ENCODE measurements at places on chromosomes 12 and 14. TPM values are rescaled to one million over a fixed set of nuclear protein-coding genes. Genes with fewer than 3 reads are reported as not detected.

DNA sequence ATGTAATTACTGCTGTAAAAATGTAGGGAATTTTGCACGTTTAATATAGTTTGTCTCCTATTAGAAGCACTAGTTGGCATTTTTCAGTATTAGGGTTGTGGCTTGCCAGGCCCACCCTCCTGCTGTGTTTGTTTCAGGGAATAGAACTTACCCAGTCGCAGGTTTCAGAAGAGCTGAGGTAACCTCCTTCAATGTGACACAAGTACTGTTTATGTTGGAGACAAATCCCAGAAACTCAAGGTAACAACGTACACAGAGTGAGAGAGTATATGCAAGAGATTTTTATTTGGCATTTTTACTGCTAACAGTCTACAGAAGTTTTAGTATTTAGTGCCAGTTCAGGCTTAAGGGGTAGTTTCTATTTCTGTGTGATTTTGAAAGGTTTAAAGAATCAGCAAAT is 284.3 kb downstream of the RAD51B start:
- no peak for DNase-seq

GRCh38 chr12:96400631-96401075 is 414 bp upstream of the CDK17 start:
- DNase-seq = peak; percentile 68

DNA sequence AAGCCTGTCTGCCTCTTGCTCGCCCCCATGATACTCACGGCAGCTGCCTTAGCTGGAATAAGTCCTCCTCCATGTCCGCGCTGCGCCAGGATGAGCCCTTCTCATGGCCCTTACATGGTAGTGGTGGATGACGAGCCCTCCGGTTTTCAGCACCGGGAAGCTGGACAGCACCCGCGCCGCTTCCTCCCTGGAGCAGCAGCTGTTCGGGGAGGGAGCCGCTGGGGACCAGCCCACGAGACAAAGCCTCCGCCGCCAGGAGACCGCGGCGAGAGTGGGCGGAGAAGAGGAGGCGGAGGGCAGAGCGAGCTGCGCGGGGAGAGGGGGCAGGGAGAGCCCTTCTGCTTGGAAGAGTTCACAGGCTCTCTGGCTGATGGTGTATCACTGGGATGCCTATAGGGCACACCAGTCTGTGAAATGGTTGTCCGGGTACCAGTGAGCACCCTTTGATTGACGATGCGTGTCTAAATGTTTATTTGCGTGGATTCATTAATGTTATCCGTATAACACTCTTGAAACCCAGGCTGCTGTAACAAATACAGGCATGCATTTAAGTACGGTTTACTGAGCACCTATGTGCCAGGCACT is at the start of gene SVOP:
Gene SVOP, minus strand, starts transcription at position 273 of the 585 bp plus-strand sequence. Its CDS starts 200 bp downstream, at position 73.
- DNase-seq = peak; percentile 77

DNA sequence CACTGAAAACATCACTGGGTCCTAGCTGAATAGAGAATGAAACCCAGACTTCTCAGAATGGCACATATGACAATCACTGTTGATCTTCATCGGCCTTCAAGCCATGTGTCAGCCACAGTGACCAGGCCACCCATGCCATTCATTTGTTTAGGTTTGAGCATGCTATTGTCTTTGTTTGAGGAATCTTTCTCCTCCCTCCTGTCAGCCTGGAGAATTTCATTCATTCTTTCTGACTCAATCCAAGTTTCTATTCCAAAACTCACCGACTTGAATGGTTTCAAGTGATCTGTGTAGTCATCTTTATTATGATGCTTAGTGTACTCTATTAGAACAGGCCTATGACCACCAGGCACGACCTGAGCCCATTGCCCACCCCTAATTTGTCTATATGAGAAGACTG is 106.3 kb downstream of the ETNK1 start:
- no peak for DNase-seq

Gene ACVR1B
- polyA plus RNA-seq = 13.1 TPM

Gene HELB
- polyA plus RNA-seq = 1.5 TPM

GRCh38 chr12:34348836-34349672 is 326.8 kb downstream of the ALG10 start:
- no peak for DNase-seq

GRCh38 chr12:1738446-1738845 is 47.6 kb downstream of the ADIPOR2 start:
- no peak for DNase-seq

Gene FGF6
- polyA plus RNA-seq = 44.5 TPM

Gene STYK1
- not detected for polyA plus RNA-seq

GRCh38 chr14:59251811-59252771 is 63.6 kb downstream of the DAAM1 start:
- no peak for DNase-seq

DNA sequence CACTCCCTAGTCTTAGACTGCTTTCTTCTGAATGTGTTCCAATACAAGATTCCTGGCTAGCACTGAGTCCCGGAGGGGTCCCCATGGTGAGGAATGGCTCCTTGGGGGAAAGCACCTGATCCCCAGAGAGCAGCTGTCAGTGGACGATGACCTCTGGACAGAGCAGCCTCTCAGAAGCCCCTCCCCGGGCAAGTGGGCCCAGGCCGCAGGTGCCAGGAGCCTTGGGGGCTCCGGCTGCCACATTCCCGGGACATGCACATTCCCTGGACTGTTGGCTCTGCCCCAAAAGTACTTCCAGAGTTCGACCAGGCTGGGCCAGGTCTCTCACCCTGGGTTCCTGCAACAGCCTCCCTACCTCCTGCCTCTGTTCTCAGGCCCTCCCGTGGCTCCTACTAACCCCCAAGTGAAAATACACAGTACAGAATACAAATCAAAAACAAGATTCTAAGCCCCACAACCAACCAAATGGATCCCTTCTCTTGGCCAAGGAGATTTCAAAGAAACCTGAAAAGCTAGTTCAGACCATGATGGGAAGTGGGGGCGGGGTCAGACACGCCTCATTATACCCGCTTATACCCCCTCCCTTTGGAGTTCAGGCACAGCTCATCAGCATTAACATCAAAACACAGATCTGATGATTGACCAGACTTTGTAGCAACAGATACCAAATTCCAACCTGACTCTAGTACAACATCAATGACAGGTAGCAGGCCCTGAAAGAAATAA is 23.3 kb upstream of the BTBD6 start:
- no peak for DNase-seq

GRCh38 chr14:97210202-97210601 is 413.0 kb downstream of the VRK1 start:
- DNase-seq = no peak

DNA sequence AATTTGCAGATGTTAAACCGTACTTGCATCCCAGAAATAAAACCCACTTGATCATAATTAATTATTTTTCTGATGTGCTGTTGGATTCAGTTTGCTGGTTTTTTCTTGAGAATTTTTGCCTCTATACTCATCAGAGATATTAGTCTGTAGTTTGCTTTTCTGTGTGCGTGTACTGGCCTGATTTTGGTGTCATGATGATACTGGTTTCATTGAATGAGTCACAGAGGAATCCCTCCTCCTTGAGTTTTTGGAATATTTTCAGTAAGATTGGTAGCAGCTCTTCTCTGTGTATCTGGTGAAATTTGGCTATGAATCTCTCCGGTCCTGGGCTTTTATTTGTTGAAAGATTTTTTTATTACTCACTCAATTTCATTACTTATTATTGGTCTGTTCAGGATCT is 100.4 kb upstream of the PMCH start:
- no peak for DNase-seq

- no peak for DNase-seq
Observed at GRCh38 chr14:49516286-49516685, 69.9 kb downstream of the RPS29 start.

DNA sequence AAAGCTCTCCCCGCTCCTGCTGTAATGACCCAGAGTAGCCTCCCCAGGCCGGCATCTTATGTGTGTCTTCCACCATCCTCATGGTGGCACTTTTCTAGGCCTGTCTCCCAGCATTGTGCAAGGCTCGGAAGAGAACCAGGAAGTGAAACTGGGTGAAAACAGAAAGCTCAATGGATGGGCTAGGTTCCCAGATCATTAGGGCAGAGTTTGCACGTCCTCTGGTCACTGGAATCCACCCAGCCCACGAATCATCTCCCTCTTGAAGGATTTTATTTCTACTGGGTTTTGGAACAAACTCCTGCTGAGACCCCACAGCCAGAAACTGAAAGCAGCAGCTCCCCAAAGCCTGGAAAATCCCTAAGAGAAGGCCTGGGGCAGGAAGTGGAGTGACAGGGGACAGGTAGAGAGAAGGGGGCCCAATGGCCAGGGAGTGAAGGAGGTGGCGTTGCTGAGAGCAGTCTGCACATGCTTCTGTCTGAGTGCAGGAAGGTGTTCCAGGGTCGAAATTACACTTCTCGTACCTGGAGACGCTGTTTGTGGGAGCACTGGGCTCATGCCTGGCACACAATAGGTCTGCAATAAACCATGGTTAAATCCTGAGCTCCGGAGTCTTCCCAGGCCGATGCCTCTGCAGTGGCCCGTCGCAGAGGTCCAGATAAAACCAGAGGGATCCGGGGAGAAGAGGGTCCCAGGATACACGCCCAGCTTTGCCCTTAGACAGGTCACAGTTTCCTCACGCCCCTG is 15.6 kb downstream of the ACVRL1 start:
- peak; percentile 55 for DNase-seq

DNA sequence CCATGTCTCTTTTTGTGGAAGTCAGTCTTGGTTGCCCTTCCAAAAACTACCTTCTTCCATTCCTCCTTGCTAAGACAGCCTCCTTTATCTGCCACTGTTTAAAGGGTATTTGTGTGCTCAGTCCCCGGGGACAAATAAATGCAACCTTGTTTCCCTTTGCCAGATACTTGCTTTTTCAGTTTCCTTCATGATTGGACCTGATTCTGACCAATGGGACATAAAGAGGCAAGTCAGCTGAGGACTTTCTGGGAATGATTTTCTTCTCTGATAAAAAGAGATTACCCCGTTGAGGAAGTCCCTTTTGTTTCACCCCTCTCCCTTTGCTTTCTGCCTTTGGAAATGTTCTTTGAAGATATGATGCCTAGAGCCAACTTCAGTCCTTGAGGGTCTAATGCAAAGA is 7.4 kb upstream of the TUBA1B start:
- no peak for DNase-seq

Gene IKZF4
- 6.4 TPM for polyA plus RNA-seq

GRCh38 chr12:6978611-6979011 is 7.9 kb downstream of the EMG1 start:
- DNase-seq = no peak

Gene EFS
- 57.9 TPM for polyA plus RNA-seq

GRCh38 chr12:50453872-50454271 is 50.9 kb upstream of the DIP2B start:
- no peak for DNase-seq

Gene LRRC23
- 11.9 TPM for polyA plus RNA-seq

DNA sequence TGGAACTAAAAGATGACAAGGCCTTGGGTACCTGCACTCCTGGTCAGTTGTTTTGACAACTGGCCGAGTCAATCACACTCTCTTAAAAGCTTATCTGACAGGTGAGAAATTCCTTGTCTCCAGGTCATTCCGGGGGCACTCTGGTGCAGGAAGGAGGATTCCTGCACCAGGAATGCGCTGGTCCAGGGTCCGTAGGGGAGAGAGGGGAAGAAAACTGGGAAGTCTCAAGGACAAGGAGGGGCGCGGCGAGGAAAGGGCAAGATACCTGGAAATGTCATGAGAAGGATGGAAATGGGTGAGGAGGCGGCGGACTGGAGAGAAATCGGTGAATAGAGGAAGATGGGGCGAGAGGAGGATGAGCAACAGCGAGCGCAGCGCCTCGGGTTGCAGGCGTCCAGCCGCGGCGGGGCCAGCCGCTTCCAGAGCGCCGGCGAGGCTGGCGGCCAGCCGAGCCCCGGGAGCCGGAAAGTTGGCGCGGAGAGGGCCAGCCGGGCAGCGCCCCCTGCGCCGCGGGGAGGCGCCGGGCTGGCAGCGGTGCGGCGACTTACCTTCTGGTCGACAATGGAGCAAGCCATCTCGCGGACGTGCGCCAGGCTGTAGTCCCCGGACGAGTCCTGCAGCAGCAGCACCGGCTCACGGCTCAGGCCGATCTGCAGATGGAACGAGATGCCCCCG is 809 bp downstream of the PRKD1 start:
- DNase-seq = peak; percentile 45

- no peak for DNase-seq
Observed at GRCh38 chr12:93145086-93145485, 216.0 kb upstream of the EEA1 start.

- DNase-seq = no peak
Observed at GRCh38 chr12:91846466-91847055, 299.1 kb downstream of the BTG1 start.

Gene TESPA1
- polyA plus RNA-seq = 3.9 TPM

Gene AMN
- polyA plus RNA-seq = 1.0 TPM

- peak; percentile 24 for DNase-seq
Observed at GRCh38 chr12:84131076-84131475, 781.5 kb downstream of the SLC6A15 start.

DNA sequence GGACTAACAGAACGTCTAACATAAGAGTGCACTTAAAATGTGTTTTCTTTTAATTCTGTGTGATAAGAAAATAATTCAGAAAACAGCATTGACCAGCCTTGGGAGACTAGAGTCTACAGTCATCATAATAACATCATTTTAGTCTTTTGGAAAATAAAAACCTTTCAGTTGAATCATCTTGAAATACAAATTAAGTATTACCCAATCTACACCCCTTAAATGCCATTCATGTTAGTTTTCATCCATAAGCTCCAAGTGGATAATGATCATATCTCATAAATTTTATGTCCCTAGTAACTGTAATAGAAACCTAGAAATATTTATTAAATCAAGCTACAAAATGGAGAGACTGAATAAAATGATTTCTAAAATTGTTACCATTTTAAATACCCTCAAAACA is 32.4 kb downstream of the EPS8 start:
- DNase-seq = no peak
